Kidney (tissue), 22 donors: ENCODE measurements at places on chromosomes 5 and 9. TPM values are rescaled to one million over a fixed set of nuclear protein-coding genes. Genes with fewer than 3 reads are reported as not detected.

DNA sequence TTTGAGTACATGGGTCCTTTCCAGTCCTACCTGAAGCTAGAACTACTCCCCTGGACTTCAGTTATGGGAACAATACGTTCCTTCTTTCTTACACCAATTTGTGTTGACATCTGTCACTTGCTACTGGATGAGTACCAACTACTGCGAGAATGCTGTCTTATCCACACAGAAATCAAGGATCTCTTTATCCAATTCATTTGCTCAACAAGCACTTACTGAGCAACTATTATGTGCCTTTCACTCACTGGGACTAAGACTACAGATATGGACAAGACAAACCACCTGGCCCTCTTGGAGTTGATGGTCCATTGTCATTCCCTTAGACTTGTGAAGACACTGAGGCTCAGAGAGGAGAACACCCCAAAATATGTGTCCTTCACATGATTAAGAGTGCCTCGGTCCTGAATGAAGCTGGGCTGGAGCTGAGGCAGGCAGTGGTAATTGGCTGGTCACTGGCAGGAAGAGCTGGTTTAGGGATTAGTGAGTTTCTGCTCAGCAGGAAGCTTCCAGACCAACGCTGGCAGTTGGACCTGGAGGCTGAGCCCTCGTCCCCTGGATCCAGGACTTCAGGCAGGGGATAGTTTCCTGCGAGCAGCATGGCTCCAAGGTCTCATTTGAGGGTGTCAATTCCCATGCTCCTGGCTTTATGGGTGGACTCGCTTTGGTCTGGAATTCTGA lies 8.4 kb upstream of the ARSI start:
- DNase-seq, result no peak

- DNase-seq, result no peak
These were observed 109.6 kb downstream of the PIK3R1 start for GRCh38 chr5:68325065-68325580.

Gene CD14
- 43.8 TPM for polyA plus RNA-seq

Gene ANGPTL2
- polyA plus RNA-seq, result 4.3 TPM
